ENCODE measurements at places on chromosomes 2 and 18.

DNA sequence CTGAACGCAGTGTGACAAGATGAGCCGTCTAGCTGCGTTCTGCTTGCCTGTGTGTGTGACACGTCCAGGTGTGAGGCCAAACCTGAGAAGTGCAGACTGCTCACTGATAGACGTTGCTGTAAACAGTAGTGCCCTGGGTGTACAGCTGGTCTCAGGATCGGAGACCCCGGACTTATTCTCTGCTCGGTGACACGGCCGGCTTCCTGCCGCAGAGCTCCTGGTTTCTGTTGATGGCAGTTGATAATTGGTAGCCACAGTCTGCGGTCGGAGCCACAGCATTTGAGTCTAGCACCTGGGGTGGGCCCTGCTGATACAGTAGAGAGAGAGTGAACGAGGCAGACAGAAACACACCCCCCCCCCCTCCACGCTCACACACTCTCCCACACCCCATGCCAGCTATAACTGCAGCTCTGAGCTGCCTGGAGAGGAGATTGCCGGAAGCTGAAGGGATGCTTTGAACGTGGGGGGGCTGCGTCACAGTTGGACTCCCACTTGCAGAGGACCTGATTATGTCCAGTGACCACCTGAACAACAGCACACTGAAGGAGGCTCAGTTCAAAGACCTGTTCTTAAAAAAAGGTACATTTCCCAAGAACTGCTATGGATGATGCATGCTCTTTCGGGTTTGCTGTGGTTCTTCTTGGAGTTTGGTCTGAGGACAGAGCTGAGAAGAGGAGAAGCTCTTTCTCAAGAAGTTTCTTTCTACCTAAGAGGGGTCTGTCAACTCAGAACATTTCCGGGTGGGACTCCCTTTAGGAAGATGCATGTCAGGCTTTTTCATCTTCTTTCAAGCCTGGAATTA, 114.0 kb downstream of the FAM210A start:
- DNase-seq, result peak; percentile 86

DNA sequence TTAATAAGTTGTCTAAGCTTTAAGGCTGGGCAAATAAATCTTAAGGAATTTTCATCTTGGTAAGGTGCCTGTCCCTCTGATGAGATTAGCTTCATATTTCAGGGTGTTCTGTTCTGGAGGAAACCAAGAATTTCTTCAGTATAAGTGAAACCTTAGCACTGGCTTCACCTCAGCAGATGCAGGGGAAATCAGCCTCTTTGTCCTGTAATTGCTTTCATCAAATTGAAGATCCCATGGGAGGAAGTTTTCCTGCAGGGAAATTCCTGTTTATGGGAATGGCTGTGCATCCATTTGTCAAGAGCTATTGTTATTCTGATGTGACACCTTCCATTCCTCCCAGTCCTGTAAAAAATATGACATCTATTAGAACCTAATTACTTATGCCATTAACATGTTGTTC, 174.5 kb downstream of the PTPRM start:
- no peak for DNase-seq

DNA sequence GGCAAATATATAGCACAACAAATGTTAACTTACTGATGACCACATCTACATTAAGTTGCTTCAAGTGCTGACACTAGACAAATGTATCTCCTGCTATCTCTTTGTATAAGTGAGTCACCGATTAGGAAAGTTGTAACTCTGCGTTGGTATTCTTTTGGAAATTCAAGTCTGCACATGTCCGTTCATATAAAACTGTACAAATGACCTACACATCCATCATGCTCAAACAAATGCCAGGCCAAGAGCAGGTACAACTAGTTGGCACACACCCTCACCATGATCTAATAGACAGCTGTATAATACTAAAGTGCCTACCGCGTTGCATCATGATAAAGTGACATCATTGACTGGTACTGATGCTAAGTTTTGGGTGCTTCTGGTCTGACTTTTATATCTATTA, 141.1 kb downstream of the RBMS1 start:
- DNase-seq, result no peak

- no peak for DNase-seq
Measured at GRCh38 chr2:21367421-21367820, 243.7 kb downstream of the TDRD15 start.

- no peak for DNase-seq
Measured at GRCh38 chr2:72613931-72614330, 211.9 kb downstream of the EXOC6B start.

DNA sequence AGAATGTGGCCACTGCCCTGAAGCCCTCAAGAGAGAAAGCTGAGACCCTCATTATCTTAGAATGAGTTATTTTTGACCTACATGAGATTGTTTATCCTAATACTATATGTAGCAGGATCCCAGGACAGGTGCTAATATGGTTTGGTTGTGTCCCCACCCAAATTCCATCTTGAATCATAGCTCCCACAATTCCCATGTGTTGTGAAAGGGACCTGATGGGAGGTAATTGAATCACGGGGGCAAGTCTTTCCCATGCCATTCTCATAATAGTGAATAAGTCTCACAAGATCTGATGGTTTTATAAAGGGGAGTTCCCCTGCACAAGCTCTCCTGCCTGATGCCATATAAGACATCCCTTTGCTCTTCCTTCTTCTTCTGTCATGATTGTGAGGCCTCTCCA, 76.8 kb downstream of the CCBE1 start:
- no peak for DNase-seq

- no peak for DNase-seq
Measured at GRCh38 chr2:51387235-51387634, 355.3 kb upstream of the NRXN1 start.

DNA sequence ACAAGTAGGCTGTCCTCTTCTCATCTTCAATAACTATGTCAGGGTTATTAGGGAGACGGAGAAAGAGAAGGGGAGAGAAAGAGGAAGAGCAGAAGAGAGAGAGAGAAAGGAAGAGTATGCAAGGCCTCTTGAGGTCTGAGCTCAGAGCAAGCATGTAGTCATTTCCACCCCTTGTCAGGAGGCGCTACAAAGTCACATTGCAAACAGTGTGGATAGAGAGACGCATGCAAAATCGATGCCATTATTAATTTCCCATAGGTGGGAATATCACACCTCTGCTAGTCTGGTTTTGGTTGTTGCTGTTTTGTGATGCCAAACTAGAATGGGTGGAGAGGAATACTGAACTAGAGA, 24.2 kb upstream of the SERPINE2 start:
- DNase-seq, result no peak

DNA sequence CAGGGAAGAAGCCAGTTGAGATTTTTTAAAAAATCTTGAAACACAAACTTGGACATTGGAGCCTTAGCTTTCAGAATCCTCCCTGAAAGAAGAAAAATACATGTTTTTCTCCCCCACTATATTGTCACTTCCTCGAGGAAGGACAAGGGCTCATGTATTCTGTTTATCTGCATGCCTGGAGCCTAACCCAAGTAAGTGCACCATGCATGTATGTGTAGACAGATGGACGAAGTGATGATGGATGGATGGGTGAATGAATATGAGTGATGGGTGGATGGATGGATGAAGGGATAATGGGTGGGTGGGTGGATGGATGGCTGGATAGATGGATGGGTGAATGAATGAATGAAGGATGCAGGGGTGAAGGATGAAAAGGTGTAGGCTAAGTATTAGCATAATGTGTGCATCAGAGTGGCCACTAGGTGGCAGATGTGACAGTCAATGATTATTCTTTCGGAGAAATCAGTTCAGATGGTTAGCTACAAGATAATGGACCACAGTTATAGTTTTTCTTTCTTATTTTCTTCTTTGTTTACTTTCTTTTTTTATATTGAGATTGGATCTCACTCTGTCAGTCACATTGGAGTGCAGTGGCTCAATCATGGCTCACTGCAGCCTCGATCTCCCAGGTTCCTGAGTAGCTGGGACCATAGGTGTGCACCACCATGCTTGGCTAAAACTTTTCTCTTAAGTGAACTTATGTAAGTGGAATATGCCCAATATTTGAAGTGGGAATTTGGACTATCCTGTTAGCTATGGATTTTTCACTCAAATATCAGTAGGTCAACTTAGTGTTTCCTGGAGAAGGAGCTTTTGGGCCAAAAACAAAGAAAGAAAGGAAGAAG, 18.5 kb upstream of the CCDC93 start:
- peak; percentile 35 for DNase-seq

DNA sequence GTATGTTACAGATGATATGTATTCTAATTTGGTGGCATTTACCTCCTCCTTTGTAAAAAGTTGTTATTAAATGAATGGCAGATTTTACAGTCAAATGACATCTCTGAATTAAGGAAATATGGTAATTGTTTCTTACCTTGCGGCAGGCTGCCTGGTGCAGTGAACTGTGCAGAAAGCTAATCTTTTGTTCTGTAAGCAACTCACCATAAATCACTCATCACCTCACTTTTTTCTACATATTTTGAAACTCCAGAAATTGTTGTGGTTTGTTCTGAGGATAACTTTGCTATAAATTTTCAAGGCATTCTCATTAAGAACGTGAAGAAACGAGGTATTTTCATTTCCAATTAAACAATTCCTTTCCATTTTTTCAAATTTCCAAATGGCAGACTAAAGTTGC, 52.7 kb downstream of the ST6GAL2 start:
- no peak for DNase-seq

GRCh38 chr18:78813936-78814710, 165.5 kb upstream of the SALL3 start:
- DNase-seq, result no peak

- DNase-seq, result no peak
Measured at GRCh38 chr2:27042985-27043634, 8.4 kb upstream of the AGBL5 start.

DNA sequence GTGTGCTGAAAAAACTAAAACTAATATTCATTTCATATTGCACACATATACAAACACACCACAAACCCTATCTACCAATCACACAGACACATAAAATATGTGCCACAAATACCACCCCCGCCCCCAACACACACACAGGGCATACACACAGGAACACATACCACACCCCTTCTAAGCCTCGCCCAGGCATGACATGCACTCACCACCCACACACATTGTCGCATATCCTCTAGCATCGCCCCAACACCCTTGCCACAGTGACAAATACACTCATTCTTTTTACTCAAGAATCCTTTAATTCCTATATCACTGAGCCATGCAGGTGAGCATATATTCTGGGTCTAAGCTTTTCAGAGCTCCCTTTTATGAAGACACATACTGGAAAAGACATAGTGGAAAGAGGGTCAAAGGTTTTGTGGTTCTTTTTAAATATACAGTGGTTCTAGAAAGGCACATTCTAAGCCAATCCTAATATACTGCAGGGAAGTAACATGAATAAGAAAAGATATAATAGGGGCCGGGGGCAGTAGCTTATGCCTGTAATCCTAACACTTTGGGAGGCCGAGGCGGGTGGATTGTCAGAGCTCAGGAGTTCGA, 24.5 kb upstream of the LCLAT1 start:
- peak; percentile 71 for DNase-seq
